Urinary bladder (tissue), 4 donors: ENCODE measurements at places on chromosomes 4 and X.

DNA sequence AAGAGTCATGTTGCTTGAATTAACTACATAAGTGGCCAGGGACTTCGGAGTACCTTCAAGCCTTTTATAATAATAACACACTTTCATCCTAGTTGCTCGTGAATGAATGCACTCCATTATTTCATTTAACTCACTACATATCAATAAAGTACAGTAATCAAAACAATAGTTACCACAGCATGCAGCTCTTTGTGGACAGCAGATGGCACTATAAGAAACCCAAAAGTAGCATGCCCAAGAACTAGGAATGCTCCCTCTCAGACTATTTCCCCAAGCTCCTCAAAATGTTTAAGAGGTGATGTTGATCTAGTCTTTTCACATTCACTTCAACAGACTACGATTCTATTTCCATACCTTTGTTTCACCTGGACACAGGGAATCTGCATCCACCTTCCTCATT, 500.8 kb upstream of the DIAPH2 start:
- DNase-seq, result no peak

- DNase-seq, result no peak
Observed at GRCh38 chr4:40685300-40685699, 55.6 kb upstream of the RBM47 start.

GRCh38 chrX:153875391-153876111, 10.4 kb downstream of the L1CAM start:
- no peak for DNase-seq

- DNase-seq, result no peak
Observed at GRCh38 chrX:7996414-7996813, 69.2 kb upstream of the PNPLA4 start.

GRCh38 chrX:45709381-45709780, 508.7 kb upstream of the DIPK2B start:
- no peak for DNase-seq

DNA sequence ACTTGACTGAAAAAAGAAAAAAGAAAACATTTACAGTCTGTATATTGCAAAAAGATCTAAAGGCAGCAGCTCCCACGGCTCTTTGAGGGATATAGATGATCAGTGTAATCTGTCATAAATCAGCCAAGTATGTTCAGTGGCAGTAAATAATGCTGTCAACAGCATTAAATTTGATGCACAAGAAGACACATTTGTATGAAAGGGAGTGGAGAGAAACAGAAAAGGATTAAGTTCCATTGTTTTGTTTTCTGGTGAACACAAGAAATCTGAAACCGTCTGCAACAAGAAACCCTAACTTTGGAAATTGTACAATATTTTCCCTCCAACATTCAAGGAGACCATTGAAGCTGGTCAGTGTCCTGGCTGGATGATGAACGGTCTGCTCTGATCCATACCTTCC, 27.6 kb upstream of the C1QTNF7 start:
- no peak for DNase-seq

GRCh38 chr4:127400731-127401346, 231.9 kb upstream of the INTU start:
- no peak for DNase-seq

- no peak for DNase-seq
Observed at GRCh38 chr4:7159923-7160322, 32.4 kb upstream of the SORCS2 start.

GRCh38 chr4:186723292-186724057, at the start of gene FAT1:
FAT1 (minus strand) TSS chr4:186723856; CDS start chr4:186709827, 14,029 bp downstream.
- no peak for DNase-seq

DNA sequence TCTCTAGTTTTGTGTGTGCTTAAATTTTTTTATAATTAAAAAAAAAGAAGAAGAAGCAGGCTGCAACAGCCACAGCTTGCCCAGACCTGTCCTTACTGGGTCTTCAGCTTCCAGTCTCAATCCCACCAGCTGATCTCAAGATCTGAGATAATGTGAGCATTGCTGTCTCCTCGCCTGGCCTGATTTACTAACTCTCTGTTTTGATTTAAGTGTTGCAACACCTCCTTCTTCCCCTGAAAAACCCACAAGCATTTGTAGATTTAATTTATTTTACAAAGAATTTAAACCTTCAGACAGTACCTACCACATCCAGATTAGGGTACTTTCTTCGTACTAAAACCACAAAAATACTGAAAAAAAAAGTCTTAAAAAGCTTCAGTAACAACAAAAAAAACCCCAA, 38.0 kb downstream of the FAM241A start:
- no peak for DNase-seq

DNA sequence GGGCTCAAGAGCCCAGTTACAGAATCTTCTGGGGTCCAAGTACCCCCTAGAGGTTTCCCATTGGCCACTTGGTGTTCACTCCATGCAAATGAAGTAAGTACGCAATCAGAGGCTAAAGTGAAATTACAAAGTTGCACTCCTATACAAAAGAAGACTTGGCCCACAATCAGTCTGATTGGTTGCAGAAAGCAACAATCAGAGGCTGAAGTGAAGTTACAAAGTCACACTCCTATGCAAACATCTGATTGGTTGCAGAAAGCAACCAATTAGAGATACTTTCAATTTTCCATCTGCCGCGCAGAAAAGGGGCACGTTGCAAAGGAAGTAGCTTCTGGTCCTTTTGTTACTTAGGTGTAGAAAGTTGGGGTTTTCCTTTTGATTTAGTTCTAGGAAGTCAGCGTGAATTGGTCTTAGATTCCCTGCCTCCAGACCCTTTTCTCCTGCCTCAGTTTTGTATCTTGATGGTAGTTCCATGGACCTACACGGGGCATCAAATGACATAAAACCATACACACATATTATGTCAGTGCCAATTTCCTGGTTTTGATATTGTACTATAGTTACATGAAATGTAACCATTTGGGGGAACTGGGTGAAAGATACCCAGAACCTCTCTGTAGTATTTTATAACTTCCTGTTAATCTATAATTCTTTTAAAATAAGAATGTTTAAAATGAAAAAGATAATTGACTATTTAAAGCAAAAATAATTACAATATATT, 12.4 kb upstream of the PIN4 start:
- no peak for DNase-seq
